ENCODE measurements at places on chromosomes 11 and 22. TPM values are rescaled to one million over a fixed set of nuclear protein-coding genes. Genes with fewer than 3 reads are reported as not detected.

DNA sequence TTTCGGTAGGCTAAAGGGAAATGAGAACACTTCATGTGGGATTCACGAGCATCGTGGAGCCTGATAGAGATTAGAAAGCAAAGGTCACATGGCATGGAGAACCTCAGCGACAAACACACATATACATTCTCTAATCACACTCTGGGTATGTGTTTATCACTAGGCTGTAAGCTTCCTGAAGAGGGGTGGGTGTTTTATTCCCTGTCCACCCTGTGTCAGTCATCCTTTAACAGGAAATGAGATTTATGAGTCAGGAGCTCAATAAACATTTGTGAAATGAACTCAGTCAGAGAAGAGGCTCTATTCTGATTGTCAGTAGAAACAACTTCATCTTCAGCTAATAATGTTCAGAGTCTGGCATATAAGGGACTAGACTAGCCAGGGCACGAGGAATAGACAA, 71.7 kb upstream of the EIF3M start:
- no peaks in the 10 kb centered on the region for H3K36me3 ChIP-seq
- no peak for DNase-seq
- H3K27ac ChIP-seq = no peak overlapping the region
- no peaks in the 10 kb centered on the region for H3K4me1 ChIP-seq

DNA sequence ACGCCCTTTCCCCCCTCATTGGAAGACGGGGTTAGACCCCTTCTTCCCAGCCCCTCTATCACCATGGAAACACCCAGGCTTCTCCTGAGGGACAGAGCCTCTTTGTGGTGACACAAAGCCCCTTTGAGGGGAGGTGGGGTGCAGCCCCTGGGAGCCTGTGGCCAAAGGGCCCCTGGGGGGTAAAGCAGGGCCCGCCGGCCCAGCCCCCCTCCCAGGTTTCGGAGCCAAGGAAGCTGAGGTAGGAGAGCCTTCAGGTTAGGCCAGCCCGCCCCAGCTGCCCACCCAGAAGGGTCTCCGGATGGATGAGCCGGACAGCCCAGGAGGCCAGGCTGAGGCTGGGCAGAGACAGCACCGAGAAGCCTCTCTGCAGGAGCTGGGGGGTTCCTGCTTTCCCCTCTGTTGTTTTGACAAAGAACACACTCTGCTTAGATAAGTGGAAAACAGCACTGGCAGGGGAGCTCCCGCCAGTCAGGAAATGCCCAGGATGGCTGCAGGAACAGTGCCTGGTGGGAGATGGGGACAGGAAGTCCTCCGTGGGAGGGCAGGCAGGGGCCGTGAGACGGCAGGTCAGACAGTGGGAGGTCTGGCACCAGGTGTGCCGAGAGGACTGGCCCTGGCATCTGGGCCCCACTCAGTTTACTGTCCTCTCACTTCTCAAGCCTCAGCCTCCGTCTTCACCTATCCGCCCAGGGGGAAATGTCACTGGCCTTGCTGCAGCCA, 18.2 kb downstream of the ARVCF start:
- no peaks in the 10 kb centered on the region for H3K27me3 ChIP-seq
- no peaks in the 10 kb centered on the region for H3K4me1 ChIP-seq
- H3K36me3 ChIP-seq = no peaks in the 10 kb centered on the region
- no peak overlapping the region for H3K27ac ChIP-seq
- H3K4me3 ChIP-seq = no peak overlapping the region

DNA sequence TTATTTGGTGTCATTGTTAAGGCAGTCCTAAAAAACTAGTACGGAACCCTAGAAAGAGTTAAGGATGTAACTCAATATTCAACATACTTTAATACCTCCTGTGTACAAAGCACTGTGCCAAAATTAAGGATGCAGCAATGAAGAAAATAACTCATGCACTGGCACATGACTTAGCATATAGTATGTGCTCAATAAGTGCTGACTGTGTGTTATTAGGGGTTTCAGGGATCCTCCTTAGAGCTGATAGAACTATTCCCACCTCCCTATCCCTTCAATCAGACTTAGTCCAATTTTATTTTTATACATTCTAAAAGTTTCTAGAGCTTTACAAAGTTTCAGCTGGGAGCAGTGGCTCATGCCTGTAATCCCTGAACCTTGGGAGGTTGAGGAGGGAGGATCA, 6.1 kb upstream of the FEZ1 start:
- no peaks in the 10 kb centered on the region for H3K36me3 ChIP-seq
- H3K4me1 ChIP-seq = no peaks in the 10 kb centered on the region
- no peak overlapping the region for H3K4me3 ChIP-seq
- no peak overlapping the region for H3K27ac ChIP-seq
- no peak for DNase-seq
- no peaks in the 10 kb centered on the region for H3K27me3 ChIP-seq

DNA sequence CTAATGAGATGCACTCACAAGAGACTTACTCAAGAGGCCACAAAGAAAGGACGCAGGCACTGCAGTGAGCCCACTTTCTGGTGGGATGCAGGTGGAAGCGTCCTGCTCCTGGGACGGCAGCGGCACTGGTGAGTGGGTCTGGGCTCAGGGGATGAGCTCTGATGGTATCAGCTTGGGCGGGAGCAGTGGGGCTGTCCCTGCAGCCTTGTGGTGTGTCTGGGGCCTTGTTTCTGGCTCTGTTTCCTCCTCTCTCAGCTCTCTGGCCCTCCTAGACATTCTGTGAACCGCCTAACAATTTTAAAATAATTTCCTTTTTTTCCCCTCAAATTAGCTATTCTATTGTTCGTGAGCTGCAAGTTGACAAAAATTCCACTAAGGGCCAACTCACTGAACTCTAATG, 8.8 kb upstream of the ST14 start:
- peaks cover 9% of the 10 kb centered on the region for H3K4me1 ChIP-seq
- DNase-seq = no peak
- no peaks in the 10 kb centered on the region for H3K36me3 ChIP-seq
- H3K4me3 ChIP-seq = no peak overlapping the region
- H3K27ac ChIP-seq = no peak overlapping the region
- H3K27me3 ChIP-seq = no peaks in the 10 kb centered on the region

The SGSM1 gene
- total RNA-seq = 3.3 TPM

The NPAS4 gene
- not detected for total RNA-seq

The TUG1 gene
- 97.6 TPM for total RNA-seq
